ENCODE measurements at places on chromosomes 5 and 9.

- DNase-seq: peak; percentile 45
These were observed 37.7 kb downstream of the NR4A3 start for GRCh38 chr9:99859243-99859980.

GRCh38 chr5:51276250-51276649 lies 107.0 kb upstream of the ISL1 start:
- DNase-seq: no peak

GRCh38 chr5:123156577-123157296 lies 67.7 kb downstream of the PRDM6 start:
- DNase-seq: peak; percentile 46

DNA sequence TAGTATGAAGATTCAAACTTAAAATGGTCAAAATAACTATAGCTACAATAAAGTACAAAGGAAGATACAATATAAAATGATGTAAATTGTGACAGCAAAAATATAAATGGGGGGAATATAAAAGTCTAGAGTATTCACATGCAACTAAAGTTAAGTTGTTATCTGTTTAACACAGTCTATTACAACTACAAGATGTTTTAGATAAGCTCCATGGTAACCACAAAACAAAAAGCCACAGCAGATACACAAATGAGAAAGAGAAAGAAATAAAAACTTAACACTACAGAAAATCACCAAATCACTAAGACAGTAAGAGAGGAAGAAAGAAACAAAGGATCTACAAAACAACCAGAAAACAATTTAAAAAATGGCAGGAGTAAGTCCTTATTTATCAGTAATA lies 17.0 kb upstream of the SH3TC2 start:
- DNase-seq: peak; percentile 31

GRCh38 chr5:122999947-123000563 lies 36.5 kb downstream of the PPIC start:
- DNase-seq: peak; percentile 31

- DNase-seq: no peak
These were observed 47.5 kb upstream of the PPARGC1B start for GRCh38 chr5:149682532-149683075.

GRCh38 chr9:92870289-92870688 lies 7.5 kb downstream of the ZNF484 start:
- no peak for DNase-seq

Measured in DMS53 (cell line).